Glomerular endothelial cell (primary cell): ENCODE measurements at places on chromosomes 3 and 15. TPM values are rescaled to one million over a fixed set of nuclear protein-coding genes. Genes with fewer than 3 reads are reported as not detected.

DNA sequence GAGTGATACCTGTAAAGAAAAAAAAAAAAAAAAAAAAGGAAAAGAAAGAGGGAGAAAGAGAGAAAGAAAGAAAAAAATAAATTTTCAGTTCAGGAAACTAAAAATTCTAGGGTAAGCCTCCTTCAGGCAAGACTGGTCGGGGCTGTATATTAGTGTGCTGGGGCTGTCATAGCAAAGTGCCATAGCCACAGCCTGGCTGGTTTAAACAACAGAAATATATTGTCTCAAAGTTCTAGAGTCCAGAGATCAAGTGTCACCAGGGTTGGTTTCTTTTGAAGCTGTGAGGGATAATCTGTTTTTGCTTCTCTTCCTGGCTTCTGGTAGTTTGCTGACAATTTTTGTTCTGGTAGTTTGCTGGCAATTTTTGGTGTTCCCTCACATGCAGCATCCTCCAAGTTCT is 48.4 kb upstream of the SLC25A26 start:
- DNase-seq = no peak

GRCh38 chr15:64894395-64895056 is 17.2 kb upstream of the ANKDD1A start:
- no peak for DNase-seq

DNA sequence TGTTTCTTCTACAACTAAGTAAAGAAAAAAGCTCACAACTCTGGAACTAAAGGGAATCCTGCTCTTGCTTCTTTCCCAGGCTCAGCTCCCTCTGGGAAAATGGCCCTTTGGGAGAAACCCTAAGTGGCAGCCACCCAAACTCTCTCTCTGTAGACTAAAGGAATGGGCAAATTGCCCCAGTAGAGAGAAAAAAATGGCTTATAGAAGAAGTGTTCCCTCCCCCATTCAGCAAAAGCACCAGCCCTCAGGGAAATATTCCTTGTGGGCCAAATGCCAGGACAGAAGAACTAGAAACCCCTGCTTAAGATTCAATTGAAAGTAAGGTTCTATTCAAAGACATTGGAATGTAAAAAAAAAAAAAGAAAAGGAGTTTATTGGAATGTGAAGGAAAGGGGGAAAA is 603.7 kb upstream of the ALCAM start:
- no peak for DNase-seq

- no peak for DNase-seq
Observed at GRCh38 chr3:53478166-53478830, 16.1 kb upstream of the CACNA1D start.

DNA sequence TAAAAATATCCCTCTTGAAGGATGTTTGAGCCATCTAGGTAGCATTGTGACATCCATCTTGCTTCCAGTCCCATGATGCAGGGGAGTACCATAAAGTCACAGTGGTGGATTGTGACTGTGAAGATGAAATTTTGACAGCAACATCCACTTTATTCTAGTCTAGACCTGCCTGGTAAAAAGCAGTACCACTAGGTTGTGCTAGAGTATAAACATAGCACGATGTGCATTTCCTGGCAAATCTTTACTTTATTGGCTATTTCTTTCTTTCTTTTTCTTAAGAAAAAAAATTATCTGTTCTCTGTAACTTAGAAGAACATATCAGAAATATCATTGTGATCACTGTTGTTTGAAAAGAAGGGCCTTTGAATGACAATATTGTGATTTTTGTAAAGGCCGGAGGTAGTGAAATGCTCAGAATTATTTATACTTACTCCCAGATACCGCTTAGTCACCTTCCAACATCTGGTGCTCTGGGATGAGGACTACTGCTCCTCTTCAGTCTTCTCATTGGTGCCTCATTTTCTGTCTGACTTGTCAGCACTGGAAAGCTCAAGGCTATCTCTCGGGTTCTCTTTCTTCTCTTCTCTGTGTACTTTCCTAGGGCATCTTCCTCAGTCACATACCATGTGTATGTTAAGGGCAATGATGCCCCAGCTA is 35.6 kb downstream of the AGBL1 start:
- DNase-seq = no peak

GRCh38 chr3:173660645-173661299 is 263.2 kb downstream of the NLGN1 start:
- no peak for DNase-seq

Gene NR1I2
- total RNA-seq = not detected in 2 replicates

Gene SOX14
- total RNA-seq = not detected in 2 replicates
